ENCODE measurements at places on chromosomes 12 and 14.

- no peak for DNase-seq
These were observed 14.7 kb downstream of the BLTP3B start for GRCh38 chr12:100127766-100128511.

GRCh38 chr14:71130491-71131179 is 223.4 kb downstream of the PCNX1 start:
- no peak for DNase-seq

- no peak for DNase-seq
These were observed 167.7 kb downstream of the VRK1 start for GRCh38 chr14:96964726-96965415.

DNA sequence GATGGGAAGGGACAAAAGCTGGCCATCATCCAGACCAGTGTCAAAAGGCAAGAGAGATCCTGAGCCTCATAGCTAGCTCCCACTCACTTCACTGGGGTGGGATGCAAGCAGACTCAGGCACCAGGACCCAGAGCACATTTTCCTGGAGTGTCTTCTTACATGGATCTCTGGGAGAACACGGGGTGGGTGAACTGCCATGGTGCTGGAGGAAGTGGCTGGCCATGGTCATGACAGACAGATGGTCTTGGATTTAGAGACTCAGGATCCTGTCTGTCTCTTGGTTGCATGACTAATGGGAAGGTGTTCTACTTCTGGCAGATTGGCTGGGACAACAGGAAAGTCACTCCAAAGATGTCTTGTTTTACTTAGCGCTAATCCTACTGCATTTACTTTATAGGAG is 311.5 kb downstream of the ATP23 start:
- no peak for DNase-seq

- DNase-seq = no peak
These were observed 4.3 kb upstream of the OR5AU1 start for GRCh38 chr14:21160061-21160610.

GRCh38 chr14:52051871-52052270 is 17.0 kb downstream of the NID2 start:
- no peak for DNase-seq

DNA sequence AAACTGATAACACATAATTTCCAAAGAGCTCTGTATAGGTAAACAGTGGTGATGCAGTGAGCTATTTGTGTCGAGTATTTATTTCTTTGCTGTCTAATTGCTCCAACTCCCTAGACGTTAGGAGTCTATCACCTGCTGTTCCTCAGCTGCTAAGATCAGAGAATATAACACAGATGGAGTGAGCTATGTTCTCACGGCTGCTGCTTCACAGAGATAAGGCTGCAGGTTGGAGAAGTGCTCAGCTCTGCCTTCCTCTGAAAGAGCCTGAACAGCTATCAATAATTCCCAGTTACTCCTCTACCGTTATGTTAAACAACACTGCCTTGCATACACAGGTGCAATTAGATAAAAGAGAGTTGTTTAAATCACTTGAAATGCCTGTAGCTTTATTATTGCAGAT is 103.2 kb upstream of the MDGA2 start:
- DNase-seq = no peak

GRCh38 chr14:32481707-32482106 is 152.6 kb downstream of the AKAP6 start:
- no peak for DNase-seq

- no peak for DNase-seq
These were observed 12.3 kb upstream of the KRT73 start for GRCh38 chr12:52630599-52631200.

GRCh38 chr12:96219700-96220206 is 25.6 kb downstream of the ELK3 start:
- peak; percentile 20 for DNase-seq

DNA sequence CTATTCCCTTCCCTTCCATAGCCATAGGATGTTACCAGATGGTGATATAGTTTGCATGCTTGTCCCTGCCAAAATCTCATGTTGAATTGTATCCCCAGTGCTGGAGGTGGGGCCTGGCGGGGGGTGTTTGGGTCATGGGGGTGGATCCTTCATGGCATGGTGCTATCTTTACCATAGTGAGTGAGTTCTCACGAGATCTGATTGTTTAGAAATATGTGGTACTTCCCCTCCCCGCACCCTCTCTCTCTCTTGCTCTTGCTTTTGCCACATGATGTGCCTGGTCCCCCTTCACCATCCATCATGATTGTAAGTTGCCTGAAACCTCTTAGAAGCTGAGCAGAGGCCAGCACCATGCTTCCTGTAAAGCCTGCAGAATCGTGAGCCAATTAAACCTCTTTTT is 181.3 kb downstream of the CAND1 start:
- no peak for DNase-seq

DNA sequence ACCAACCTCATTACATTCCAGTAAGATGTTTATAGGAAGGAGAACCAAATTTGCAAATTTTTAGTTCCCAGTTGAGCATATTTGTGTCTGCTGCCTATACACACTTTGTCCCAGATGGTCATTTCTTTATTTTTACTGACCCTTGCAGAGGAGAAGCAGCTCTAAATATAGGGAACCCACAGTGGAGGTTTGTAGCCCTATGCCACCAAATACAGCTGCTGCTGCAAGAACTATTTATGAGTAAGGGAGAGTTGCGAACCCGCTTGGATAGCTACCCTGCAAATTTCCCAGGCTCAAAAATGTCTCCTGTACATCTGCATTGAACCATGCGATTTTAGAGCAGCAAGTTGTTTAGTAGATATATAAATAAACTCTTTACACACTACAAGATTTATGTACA is 48.2 kb downstream of the NAV3 start:
- no peak for DNase-seq

DNA sequence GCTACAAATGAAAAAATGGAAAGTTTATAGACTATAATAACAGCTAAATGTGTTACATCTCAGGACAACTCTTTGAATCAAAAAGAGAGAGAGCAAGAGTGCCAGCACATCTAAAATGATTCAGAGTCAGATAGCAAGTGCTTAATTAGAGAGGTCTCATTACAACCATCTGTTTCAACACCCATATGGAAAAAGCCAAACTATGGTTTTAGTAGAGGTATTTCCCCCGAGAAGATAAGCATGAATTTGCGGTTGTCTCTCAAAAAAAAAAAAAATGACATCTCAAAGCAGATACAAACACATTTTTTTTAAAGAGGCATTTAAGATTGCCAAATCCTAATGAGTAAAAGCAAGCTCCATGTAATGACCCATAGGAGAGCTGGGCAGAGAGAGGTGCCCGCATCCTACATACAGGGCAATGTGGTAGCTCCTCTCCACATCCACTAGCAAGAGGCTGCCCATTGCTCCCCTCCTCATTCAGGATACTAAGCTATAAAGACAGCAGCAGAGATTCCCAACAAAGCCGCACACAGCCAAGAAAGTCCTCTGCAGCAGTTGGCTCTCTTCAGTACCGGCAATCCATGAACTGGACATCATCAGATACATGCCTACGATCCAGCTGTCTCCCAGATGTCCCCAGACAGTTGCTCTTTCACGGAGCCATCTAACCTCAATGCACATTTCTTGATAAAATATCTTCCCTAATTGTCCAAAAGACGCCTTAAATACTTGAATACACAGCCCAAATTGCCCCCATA is 100.4 kb downstream of the EFCAB11 start:
- DNase-seq = no peak

DNA sequence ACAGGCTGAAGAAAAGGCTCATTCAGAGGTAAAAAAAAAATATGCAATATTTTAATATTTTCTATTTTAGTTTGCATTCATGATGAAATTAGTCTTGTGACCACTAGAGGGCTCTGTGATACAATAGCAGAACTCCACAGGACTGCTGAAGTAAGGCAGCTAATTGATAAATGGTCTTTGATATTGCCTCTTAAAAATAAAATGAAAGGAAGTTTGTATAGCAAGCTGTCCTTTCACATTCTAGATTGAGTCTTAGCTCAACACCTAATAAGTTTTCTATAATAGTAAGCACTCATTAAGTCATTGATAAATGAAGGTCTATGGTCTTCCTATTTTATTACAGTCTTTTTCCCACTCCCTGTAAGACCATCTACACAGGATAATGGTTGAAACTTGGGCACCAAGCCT is 315.7 kb downstream of the NAV3 start:
- peak; percentile 50 for DNase-seq

Measured in T47D (cell line).